Gastrocnemius medialis (tissue), 4 donors: ENCODE measurements at places on chromosomes 1 and 21.

DNA sequence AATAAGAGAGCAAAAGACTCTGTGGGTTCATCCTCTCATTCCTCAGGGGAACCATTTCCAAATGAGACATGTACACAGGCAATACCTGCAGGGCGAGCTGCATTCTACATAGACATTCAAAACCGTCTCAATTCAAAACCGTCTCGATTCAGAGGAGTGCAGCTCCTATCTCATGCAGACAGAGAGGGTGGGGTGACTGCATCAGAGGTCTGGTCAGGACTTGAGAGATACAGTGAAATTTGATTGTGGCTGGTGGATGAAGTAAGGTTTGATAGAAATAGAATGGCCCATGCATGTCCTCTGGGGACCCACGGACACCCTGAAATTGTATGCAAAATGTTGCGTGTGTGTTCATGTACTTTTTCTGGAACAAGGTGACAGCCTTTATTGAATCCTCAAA, 27.3 kb downstream of the TEX35 start:
- no peak for DNase-seq

GRCh38 chr1:30868833-30869435, 39.6 kb downstream of the SDC3 start:
- DNase-seq, result no peak

- no peak for DNase-seq
Observed at GRCh38 chr1:29282924-29283803, 46.8 kb downstream of the PTPRU start.

DNA sequence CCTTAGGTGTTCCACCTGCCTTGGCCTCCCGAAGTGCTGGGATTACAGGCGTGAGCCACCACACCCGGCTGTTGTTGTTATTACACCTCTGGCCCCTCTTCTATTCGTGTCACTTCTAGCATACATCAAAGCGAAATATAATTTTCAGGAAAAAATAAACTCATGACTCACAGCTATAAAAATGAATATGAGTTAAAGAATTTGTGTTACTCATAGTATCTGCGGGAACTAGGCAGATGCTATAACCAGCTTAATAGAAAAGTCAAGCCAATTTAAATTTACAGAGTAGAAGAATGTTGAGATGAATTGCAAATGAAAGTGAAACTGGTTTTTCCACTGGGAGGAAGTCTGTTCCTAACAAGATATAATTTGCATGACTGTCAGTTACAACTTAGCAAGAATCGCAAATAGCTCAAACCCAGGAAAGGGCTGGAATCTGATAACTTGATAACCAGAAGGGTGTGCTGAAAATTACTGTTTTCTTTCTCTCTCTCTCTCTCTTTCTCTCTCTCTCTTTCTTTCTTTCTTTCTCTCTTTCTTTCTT, 11.2 kb downstream of the OR2W3 start:
- DNase-seq, result no peak
